ENCODE measurements at places on chromosomes 13 and 19.
A peak's percentile ranks its signal among the peaks of the same experiment; 100 is the strongest.

DNA sequence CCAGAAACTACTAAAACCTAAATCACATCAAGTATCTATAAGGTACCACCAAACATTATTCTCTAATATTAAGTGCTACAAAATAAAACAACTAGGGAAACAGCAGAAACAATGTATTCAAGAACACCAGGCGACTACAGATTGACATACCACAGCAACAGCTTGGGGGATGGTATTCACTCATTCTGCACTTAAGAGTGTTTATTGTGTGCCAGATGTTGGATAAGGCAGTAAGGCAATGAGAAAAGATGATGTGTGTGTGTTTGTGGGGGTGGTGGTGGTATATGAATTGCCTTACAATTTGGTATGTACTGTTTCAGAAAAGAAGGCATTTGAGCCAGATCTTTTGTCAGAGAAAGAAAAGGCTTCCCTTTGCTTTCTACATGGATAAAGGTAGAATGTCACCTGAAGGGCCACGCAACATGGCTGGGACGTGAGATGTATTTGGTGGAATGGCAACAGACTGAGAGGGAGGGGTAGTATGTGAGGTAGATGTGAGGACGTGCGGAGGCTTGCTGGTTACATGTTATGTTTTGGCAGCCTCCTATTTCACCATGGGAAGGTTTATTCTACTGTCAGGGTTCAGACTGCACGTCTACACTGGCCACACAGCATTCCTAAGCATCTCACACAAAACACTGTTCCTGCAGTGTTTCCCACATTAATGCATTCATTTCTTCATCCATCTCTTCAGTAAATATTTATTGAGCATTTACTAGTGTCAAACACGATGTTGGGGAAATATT, 300.7 kb downstream of the KLF12 start:
- no peak for DNase-seq

DNA sequence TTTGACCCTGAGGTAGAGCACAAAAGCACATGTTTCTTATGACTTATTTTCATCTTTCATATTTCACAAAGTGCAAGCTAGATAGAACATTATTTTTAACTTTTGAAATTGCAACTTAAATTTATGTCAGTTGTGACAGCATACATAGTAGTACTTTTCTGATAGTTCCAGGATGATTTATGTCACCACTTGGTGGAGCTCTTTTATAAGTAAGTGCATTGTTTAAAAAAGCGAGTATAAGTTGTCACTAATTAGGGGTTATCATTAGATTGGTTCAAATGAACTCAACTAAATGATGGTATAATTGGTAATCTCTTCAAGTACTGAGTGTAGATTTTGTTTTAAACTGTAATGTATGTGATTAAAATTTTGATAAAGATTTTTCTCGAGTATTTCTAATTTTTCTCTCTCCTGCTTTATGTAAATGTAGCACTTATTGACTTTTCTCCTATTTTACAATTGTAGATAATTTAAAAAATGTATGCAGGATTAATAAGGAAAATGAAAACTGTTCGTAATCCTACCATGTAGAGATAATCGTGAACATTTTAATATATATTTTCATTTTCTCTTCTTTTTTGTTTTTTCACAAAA, 31.1 kb downstream of the RB1 start:
- no peak for DNase-seq

GRCh38 chr19:28577233-28577632, 635.7 kb downstream of the UQCRFS1 start:
- DNase-seq = no peak

DNA sequence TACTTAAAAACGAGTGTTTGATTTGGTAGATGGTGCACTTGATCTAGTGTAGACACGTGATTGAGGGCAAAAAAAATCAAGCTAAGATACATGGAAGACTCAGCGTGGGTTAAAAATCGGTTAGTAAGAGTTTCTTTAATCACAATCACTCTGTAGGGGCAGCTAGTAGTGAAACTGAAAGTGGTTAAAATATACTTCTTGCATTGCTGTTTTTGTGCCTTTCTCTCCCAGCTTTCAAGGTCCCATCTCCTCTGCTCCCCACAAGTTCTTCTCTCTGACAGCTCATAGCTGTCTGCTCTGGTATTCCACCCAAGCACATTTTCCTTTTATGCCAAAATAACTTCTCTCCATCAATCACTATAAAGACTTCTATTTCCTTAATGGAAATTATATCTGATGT, 1089.7 kb downstream of the EFNB2 start:
- no peak for DNase-seq

- DNase-seq = peak; percentile 71
Measured at GRCh38 chr19:11137542-11138384, 17.8 kb downstream of the SPC24 start.

DNA sequence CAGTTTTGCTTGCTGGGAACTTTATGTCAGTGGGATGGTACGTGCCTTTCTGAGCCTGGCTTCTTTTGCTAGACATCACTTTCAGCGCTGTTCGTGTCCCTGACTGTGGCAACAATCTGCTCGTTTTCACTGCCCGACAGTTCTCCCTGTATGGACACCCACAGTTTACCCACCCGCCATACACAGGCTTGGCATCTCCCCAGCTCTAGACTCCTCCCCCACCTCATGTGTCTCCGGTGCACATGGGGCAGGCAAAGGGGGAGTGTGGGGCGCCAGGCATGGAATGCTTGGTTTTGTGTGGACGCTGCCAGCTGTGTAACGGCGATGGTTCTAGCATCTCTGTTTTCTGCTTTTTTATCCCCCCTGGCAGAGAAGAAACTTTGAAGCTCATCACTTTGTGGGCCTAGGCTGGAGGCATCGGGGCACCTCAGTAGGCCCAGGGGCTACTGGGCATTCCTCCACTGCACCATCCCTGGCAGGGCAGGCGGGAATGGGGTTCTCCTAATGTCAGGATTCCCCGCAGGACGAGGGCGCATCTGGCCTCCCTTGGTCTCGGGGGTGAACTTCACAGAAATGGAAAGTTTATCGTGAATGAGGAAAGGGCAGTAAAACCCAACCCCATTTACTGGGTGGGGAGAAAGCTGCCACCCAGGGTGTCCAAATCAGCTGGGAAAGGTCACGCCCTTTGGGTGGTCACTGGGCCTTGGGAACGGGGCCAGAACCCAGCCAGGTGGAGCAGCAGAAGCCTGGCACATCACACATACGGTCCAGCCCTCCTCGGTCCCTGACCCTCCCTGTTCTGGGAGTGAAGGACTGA, 60.8 kb downstream of the CEBPG start:
- DNase-seq = no peak

DNA sequence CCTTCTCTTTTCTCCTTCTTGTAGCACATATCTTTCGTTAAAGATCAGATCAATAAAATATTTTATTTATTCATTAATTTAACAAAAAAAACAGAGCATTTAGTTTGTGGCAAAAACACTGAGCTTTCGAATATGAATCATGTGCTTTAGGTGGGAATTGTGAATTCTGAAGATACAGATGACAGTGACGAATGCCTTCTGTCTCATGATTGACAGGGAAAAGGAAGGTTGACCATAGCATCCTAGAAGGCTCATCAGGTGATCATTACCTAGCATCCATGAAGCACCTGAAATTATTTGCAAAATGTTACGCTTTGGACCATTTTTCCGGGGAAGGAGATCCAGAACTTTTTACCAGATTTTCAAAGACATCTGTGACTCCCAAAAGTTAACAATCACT, 3.8 kb downstream of the ARL11 start:
- no peak for DNase-seq
